ENCODE measurements at places on chromosomes 6 and 20.
A peak's percentile ranks its signal among the peaks of the same experiment; 100 is the strongest.

DNA sequence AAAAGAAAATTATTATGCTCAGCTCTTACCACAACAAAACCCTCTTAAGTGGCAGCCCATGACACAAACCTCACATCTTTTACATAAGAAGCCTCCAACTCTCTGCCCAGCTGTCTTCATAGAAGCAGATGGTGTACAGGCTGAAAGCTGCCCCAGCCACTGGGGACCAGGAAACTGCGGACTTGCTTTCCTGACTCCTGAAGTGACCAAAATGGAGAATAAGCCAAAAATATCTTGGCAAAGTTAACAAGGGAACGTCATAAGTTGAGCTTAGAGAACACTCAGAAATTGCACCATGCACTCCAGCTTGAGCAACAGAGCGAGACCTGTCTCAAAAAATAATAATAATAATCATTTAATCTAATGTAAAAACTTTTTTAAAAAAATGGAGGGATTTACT is 160.3 kb upstream of the CDYL start:
- no peak for DNase-seq

- DNase-seq, result no peak
Measured at GRCh38 chr20:19223640-19224039, 11.2 kb downstream of the SLC24A3 start.

DNA sequence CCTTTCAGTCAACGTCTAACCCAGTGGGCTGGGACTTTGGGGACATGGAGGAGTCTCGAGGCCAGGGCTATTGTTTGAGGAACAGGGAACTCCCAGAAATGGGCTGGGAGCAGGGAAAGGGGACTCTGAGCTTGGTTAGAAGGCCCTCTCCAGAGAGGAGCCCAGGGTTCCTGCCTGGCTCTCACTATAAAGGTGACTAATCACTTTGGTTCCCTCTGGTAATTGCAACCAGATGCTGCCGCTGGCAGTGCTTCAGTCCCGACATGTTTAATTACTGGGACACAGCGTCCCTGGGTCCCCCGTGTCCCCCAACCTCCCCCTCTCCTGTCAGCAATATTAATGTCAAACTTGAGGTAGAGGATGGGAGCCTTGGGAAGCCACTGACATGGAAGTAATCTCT is 5.0 kb upstream of the GDF5 start:
- DNase-seq, result peak; percentile 49

DNA sequence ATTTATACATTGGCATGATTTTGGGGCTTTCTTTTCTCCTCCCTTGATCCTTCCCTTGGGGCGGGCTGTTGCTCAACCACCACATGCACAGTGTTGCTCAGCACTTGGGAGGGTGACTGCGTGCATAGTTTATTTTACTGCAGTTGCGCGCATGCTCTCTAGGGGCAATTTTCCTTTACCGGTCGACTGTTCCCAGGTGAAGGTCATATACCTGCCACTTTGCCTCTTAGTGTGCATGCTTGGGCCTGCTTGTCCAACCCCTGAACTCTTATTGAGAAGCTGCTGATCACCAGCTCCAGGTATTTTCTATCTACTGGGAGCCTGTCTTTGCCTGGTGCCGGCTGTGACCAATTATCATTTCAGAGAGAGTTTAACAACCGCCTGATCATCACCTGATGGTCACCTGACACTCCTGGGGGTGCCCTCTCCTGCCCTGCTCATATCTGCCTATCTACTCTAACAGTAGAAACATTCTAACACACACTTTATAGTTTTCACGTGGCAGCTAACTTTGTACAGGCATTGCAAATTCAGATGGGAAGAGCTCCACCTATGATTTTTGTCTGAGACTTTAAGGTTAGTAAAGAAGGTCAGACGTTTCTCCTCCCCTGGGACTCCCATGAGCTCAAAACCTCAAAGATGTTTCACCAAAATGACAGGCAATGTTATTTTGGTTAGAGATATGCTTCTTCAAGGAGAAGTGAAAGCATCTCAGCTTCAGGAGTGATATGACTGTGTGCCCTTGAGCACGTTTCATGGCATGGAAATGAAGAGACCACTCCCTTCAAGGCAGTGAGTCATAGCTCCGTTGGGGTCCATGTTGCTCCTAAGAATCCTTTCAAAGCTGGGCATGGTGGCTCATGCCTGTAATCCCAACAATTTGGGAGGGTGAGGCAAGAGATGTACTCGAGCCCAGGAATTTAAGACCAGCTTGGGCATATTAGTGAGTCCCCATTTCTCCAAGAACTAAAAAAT is 227.5 kb upstream of the MYLIP start:
- DNase-seq, result no peak

GRCh38 chr6:38432479-38432878 is 207.2 kb downstream of the BTBD9 start:
- DNase-seq, result no peak
